ENCODE measurements at places on chromosomes 6 and 20.

GRCh38 chr20:12237772-12238171 lies 320.1 kb downstream of the BTBD3 start:
- no peak for DNase-seq

- DNase-seq, result no peak
Observed at GRCh38 chr20:33237989-33238388, 2.2 kb downstream of the BPIFA1 start.

GRCh38 chr20:43658069-43658722 lies 8.7 kb upstream of the MYBL2 start:
- DNase-seq, result no peak

GRCh38 chr6:168623736-168624135 lies 182.8 kb downstream of the SMOC2 start:
- DNase-seq, result no peak

GRCh38 chr20:19695081-19695480 lies 63.0 kb upstream of the RIN2 start:
- DNase-seq, result peak; percentile 28

DNA sequence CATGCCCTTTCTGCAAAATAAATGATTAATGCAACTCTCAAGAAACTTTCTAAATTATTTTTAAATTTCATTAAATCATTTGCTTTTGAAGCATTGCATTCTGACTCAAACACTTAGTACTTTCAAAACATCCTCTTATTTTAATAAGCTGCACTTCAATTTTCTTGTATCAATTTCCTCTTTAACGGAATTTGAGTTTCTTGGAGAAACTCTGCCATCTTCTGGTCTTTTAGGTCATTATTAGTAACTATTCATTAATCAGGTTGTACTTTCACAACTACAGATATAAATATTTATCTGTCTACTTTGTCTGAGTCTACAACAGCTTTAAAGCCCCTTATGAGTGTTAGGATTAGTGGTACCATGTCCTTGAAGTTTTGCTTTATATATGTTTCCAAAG lies 30.2 kb downstream of the TMX4 start:
- DNase-seq, result peak; percentile 23

- DNase-seq, result peak; percentile 93
Observed at GRCh38 chr6:31769684-31770371, 7.3 kb downstream of the VWA7 start.

DNA sequence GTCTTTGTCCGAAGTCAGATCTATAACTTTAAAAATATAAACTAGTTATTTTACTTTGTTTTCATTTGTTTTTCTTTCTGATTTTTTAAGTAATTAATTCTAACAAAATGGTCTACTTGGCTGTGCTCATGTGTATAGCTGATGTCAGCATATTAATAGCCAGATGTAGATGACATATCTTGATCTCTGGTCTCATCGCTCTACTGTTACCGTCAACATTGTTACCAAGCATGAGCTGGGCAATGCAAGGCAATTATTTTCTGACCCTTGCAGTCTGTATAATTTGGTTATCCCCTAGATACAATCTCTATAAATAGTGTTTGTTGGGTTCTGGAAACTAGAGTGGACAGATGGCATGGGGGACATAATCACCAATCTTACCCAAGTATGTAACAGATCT lies 151.6 kb upstream of the PTPRK start:
- no peak for DNase-seq

DNA sequence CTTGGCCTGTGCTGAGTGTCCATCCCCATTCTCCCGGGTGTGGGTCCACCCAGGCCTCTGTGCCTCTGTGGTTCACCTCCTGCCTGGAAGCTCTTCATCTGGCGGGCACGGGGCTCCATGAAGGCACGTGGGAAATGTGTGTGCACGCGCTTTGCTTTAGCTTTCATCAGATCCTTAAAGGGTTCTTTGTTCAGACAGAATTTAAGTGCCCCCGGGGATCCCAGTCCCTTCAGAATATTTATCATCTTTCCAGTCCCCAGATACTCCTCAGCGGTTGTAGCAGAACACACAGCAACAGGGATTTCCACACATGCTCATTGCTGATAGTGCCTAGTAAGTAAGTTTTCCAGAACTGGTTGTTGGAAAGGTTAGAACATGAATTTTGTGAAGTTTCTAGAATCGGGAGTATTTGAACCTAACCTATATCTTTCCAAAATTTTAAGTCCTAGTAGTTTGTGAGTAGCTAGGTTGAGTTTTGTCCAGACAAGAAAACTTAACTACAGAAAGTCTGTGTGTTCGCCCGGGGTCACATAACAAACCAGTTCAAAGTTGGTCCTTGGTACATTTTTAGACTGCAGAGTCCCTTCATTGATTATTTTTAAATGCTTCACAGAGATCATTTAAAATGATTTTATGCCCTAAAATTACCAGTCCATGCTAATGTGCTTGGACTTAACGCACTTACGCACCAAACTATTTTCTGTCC lies 67.7 kb downstream of the RPP40 start:
- DNase-seq, result no peak

DNA sequence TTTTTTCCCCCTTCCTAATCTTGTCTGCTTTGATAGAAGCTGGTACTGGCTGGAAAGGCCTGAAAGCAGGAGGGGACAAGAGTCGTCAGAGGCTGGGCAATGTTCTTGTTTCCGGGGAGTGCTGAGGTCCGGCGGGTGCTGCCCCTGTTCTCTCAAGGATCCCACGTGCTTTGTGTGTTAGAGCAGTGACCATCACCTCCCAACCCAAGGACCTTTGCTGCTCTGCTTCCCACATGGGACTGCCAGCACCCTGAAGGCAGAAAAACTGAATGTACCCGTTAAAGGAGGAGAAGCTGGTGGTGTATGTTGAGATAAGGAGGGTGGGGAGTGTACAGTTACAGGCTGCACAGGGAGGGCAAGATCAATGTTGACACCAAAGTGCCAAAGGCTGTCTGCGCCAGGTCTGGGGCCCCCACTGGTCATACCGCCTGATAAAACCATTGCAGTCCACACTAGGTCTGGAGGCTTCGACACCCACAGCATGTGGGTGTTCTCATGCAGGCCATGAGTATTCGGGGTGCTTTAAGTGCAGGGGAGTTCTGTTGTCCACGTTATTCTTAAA lies 15.0 kb downstream of the C20orf173 start:
- DNase-seq, result no peak

GRCh38 chr20:57408131-57408530 lies 16.9 kb downstream of the RBM38 start:
- no peak for DNase-seq

GRCh38 chr20:38434301-38434741 lies 807 bp downstream of the SNHG17 start:
- DNase-seq, result peak; percentile 51

GRCh38 chr20:49941456-49941855 lies 5.3 kb downstream of the RNF114 start:
- DNase-seq, result no peak

DNA sequence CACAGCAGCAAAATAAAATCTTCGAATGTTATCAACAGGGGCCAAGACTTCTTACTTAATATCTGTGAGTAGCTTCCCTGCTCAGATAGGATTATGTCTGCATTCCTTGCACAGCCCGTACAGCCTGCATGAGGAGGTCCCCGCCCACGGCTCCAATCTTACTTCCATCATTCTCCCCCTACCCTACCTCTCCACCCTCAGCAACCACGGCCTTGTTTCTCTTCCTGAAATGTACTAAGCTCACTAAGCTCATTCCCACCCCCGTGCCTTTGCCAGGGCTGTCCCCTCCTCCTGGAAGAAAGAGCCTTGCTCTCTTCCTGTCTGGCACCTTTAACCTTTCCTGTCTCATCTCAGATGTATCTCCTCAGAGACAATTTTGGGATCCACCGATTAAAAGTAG lies 120.4 kb downstream of the BCAS1 start:
- no peak for DNase-seq

GRCh38 chr6:10977231-10977968 lies 66.7 kb downstream of the ELOVL2 start:
- no peak for DNase-seq

DNA sequence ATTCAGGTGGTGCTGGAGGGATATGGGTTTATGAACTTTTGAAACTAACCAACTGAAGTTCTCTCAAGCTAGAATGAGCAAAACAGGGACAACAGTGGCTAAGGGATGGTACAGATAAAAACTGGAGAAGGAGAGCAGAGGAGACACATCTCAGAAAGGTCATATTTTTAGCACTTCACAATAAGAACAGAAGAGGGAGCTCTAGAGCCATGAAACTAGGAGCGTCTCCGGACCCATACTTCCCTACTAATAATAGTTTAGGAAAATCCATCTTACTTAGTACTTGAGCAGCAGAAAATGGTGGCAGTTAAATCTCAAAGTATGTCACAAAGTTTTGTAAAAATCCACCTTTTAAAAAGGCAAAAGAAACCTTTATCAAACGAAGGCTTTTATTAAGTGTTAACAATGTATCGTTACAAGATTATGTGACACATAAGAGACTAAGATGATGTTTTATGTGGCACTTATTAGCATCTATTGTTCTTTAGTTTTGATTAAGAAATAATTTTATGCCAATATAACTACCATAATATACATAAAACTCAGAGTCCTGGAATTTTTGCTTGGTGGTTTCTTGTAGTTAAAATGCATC lies 278.6 kb downstream of the TBC1D32 start:
- DNase-seq, result peak; percentile 34

- DNase-seq, result no peak
Observed at GRCh38 chr6:8229915-8230756, 127.8 kb upstream of the EEF1E1 start.

GRCh38 chr6:149242883-149243282 lies 74.6 kb upstream of the TAB2 start:
- DNase-seq, result no peak

GRCh38 chr20:33373735-33374605 lies 27.3 kb downstream of the CDK5RAP1 start:
- no peak for DNase-seq

DNA sequence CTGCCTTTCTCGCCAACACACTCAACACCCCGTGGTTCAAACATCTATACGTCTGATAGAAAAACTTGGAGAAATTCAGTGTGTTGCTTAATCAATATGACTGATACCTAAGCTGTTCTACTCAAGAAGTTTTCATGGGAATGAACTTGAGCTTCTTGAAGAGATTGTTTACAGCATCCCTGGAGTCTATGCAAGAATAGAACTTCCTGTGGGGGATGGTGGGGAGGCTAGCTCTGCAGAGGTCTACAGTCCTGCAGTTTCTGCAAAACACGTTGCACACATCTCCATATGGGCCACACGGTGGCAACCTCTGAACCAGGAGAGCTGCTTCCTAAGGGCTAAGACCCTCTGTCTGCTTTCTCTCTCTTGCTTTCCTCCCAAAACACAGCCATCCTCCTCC lies 32.7 kb upstream of the FANCE start:
- DNase-seq, result no peak

DNA sequence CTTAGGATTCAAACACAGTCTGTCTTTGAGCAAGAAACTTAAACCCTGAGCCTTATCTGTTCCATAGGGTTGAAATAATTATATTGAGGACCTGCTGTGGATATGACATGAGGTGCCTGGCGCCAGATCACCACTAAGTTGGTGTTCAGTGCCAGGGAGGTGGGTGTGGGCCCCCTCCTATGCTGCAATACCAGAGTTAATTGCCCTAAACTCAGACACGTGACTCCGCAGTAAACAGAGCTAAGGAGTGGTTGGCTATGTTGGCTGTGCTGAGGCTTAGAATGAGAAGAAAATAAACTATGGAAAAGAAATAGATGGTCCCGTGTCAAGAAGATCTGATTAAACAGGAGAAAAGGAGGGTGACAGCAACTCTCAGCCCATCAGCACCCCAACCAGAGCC lies 419.4 kb upstream of the JARID2 start:
- no peak for DNase-seq

DNA sequence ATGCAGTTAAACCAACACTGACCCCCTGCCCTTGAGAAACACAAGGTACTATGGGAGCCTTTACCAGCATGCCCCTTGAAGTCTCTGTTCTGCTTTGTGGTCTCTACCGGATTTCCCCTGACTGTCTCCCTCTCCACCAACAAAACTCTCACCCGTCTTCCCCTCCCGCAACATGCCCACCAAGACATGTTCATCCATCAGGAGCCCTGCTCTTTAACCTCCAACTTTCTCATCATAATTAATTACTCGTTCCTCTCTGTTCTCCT lies 1.1 kb downstream of the ZNF165 start:
- no peak for DNase-seq

- DNase-seq, result peak; percentile 77
Observed at GRCh38 chr6:142853244-142854180, 91.5 kb downstream of the HIVEP2 start.

- DNase-seq, result no peak
Observed at GRCh38 chr6:106182455-106182854, 96.3 kb downstream of the PRDM1 start.

DNA sequence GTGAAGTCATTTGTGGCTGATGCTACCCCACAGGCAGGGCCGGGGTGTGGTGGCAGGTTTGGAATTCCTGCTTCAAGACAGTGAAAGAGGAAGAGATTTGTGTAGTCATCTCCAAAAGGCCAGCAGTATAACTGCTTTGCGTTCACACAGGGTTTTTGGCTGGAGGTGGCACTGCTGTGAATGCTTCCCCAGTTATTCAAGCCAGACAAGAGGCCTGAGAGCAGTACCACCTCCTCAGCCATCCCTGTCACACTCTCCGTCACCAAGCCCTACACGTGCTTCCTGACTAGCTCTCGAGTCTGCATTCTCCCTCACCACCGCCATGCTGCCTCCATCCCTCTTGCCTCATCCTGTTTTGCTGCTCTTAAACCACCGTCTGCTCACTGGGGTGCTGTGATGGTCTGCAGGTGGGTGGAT lies 23.9 kb downstream of the ARMC2 start:
- peak; percentile 53 for DNase-seq

GRCh38 chr20:1918491-1919165 lies 23.4 kb downstream of the SIRPA start:
- DNase-seq, result peak; percentile 71

DNA sequence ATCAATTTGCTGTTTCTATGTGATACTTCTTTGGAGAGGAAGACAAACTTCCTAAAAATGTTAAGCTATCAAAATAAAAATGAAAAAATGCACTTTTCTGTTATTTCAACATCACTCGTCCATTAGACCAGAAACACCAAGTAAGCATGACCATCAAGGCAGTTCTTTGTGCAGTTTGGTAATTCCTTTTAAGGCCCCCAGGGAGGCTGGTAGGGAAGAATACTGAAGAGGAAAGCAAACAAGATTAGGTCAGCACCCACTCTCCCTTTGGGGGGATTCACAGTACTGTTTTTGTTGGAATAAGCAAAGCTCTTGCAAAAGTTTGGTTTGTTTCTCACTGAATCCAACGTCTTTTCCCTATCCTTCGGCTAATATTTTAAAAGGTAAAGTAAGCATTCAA lies 206.8 kb upstream of the SLC35B3 start:
- no peak for DNase-seq

GRCh38 chr6:83511901-83512681 lies at the start of gene PRSS35:
TSS of gene PRSS35 (plus strand) at chr6:83512534. CDS start at chr6:83523442, 10,908 bp downstream.
- peak; percentile 13 for DNase-seq

- DNase-seq, result no peak
Observed at GRCh38 chr6:156691018-156691417, 86.2 kb upstream of the ARID1B start.

- DNase-seq, result no peak
Observed at GRCh38 chr6:37988127-37988526, 168.6 kb downstream of the ZFAND3 start.

All from inflammatory macrophage treated with lipopolysaccharide for 1 hour (primary cell).